ENCODE measurements at places on chromosomes 3 and 15. TPM values are rescaled to one million over a fixed set of nuclear protein-coding genes. Genes with fewer than 3 reads are reported as not detected.
A peak's percentile ranks its signal among the peaks of the same experiment; 100 is the strongest.

DNA sequence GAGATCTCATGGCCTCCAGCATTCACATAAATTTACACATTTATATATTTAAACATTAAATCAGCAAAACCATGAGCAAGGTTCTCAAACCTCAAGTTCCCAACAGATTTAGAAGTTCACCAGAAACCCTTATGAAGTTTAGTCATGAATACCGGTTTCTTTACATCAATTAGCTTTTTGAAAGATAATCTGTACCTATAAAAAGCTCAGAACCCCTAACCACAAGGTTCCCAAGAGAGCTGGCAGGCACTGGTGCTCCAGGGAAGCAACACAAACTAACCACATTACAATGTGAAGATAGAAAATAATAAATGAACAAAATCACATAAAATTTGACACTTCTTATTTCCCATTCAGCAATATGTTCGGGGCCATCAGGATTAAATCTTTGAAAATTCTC, 150.9 kb downstream of the FBN1 start:
- DNase-seq = no peak

- DNase-seq = peak; percentile 42
These were observed 19.9 kb downstream of the SMAD3 start for GRCh38 chr15:67085237-67085817.

DNA sequence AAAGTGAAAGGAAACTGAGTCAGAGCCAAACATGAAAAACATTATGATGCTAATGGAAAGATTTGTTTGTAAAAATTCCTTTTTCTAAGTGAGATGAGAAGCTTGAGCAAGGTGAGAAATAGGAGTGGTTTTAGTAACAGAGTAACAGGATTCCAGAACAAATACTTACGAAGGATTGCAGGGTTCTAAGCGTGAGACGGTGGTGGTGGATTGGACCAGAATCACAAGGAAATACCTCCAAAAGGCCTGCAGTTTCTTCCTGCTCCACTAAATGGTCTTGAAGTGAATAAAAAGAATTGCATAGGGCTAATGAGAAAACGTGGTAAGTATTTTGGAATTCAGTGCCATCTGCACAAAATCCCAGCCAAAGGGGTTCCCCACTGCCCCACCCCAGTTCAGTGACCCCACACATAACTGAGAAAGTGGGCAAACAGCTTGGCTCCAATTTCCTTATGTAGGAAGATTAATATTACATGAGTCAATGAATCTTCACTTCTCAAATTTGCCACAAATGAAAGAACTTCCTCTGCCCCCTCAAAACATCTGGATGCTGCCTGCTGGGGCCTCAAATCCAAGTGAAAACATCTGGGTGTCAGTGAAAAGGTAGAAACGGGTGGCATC, 283.8 kb upstream of the NR2F2 start:
- no peak for DNase-seq

DNA sequence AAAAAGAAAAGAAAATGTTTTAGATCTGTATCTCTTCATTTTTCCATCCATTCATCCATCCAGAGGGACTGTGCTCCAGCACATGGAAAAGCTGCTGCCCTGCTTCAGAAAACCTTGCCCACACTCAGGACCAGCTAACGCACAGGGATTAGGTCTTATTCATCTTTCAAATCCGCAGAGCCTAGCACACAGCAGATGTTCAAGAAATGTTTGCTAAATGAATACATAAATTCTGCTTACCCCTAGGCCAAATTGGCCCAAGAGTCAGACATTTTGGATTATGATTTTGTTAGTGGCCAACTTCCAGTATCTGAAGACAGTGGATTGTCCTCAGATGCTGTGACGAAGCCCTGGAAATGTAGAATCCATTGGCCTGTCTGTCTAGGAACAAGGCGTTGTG, 71.4 kb downstream of the GHSR start:
- DNase-seq = no peak

The TMEM212 gene
- total RNA-seq = not detected

DNA sequence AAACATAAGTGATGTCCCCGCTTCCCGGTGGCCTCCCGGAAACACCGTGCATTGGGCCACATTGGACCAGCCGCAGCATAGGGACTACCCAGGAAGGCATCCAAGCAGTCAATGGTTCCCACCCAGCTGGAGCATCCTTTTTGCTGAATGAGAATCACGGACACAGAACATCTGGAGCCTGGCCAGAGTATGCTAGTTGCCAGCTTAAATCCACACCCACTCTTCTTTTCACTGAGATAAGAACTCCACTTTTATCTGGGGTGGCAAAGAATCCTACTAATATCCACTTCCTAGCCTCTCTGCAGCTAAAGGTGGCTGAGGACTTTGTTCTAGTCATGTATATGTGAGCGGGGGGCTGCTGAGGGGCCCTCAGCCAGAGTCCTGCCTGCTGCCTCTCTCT, 95.2 kb upstream of the PLXNA1 start:
- no peak for DNase-seq

The CRABP1 gene
- total RNA-seq = not detected

GRCh38 chr3:184379358-184380184, at the start of gene CHRD:
Gene CHRD, plus strand, starts transcription at chr3:184380054. Its CDS starts 265 bp downstream, at chr3:184380319.
- DNase-seq = no peak

- no peak for DNase-seq
These were observed 87.9 kb downstream of the DNAJB8 start for GRCh38 chr3:128378631-128379347.

DNA sequence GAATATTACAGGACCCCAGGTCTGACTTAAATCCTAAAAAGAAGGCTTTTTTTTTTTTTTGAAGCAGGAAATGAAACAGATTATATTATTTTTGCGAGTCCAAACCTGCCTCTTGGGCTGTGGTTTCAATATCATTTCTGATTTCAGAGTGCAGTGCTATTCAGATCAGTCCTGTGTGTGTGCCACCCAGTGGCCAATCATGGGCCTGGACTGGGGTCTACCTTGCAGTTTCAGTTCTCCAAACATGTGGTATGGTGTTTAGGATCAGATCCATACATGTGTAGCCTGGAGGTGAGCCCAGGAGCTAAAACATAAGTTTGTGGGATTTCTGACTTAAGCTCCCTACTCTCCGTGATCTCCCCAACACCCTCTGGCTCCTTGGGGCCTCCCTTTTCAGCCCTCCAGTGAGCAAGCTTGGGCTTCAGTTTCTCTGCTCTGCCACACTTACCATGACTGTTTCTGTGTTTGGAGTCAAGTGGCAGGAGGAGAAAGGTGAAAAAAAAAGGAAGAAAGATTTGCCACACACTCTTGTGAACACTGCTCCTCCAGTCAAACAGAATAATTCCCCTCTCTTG, 12.1 kb upstream of the THSD4 start:
- peak; percentile 73 for DNase-seq

DNA sequence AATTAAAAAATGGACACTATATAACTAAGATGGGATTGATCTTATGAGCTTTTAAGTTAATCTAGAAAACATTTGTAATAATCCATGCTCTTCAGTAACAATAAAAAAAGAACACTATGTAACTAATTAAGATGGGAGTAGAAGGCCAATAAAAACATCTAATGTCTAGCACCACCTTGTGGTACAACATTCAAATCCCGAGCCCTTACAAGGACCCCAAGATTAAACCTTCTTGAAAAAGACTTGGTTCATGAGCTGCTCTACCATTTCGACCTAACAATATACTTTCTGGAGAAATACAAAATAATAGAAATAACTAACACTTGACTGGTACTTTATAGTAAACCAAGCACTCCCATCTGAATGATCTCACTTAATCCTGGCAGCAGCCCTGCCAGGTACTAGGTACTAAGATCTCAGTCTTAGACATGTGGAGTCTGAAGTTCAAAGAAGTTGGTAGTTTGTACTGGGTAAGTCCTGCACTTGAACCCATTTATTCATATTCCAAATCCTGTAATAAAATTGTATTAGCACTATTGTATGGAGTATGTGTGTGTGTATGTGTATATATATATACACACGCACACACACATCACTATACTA, 21.8 kb downstream of the METTL6 start:
- DNase-seq = peak; percentile 84

The THRB gene
- total RNA-seq = 0.23 TPM

DNA sequence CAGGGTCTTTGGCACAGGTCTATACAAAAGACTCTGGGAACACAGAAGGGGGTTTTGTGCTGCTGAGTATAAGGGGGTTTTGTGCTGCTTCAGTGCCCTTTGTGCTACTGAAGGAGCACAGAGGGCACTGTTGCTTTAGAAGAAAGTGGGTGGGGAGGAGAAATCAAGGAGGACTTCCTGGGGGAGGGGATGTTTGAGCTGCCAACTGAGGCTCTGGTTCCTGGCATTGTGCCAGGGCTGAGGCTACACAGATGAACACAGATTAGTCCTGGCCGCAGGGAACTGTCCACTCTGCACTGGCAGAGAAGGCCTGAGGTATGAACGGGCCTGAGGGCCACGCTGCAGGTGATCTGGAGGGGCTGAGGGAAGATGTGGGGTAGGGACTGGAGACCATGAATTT, 32.2 kb upstream of the SEC13 start:
- DNase-seq = peak; percentile 15

The FGF7 gene
- total RNA-seq = under 0.01 TPM

The AP3B2 gene
- total RNA-seq = 0.17 TPM

The IL17RD gene
- total RNA-seq = 0.51 TPM

DNA sequence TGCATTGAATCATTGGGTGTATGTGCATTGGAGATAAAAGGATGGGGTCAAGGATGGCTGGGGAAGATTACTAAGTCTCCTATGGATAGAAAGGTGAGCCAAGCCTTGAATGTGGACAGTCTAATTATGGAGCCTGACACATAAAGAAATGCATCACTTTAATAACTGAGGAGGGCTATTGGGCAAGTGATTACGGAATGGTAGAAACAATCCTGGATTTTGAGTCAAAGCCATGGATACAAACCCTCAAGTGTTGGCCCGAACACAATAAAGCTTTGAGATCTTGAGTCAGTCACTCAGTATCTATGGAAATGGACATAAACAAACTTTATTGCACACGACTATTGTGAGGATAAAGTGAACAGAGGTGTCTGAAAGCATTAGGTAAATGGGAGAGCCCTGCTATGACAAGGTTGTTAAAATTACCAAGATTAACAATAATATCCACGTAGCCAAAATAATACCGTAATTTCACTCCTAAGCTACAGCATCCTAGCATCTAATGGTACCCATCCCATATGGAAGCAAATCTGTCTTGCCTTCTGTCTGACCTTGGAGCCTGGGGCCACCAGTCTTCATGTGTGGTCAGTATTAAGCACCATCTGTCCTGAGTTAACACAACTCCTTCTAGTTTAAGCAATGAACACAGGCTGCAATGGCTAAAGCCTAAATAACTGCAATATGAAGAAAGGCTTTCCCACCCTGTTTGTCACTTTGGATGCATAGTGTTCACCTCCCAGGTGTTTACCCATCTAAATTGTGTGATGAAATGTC, 136.9 kb upstream of the PRICKLE2 start:
- DNase-seq = no peak

GRCh38 chr3:13234666-13235065, 161.4 kb upstream of the IQSEC1 start:
- no peak for DNase-seq

- no peak for DNase-seq
These were observed 14.2 kb downstream of the MYO5C start for GRCh38 chr15:52281085-52282035.

The MAGEL2 gene
- under 0.01 TPM for total RNA-seq

The TAGLN3 gene
- 0.19 TPM for total RNA-seq

DNA sequence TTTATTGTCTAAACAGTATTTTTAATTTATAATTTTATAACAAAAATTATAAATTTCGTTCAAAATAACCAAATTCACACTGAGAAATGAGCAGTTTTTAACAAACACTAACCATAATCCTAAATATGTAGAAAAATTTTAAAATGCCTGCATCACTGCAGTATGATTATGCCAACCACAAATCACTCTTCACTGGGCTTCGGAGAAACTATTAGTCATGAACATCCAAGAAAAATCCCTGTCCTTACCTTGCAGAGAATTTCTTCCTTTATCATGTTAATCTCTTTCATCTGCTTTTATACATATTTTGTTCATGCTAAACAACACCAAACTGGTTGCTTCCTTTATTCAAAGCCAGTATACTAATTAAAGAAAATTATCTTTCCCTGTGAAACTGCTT, 511.0 kb upstream of the ALCAM start:
- DNase-seq = no peak

The CACNA2D2 gene
- total RNA-seq = not detected

The MOBP gene
- total RNA-seq = not detected

The TICRR gene
- 7.0 TPM for total RNA-seq

The ZNF860 gene
- 3.4 TPM for total RNA-seq

All from dermis blood vessel endothelial cell (primary cell).